Lower lobe of right lung (tissue), 2 donors: ENCODE measurements at places on chromosomes 2 and 18. TPM values are rescaled to one million over a fixed set of nuclear protein-coding genes. Genes with fewer than 3 reads are reported as not detected.

- DNase-seq, result no peak
Observed at GRCh38 chr2:173058673-173059072, 17.0 kb upstream of the MAP3K20 start.

DNA sequence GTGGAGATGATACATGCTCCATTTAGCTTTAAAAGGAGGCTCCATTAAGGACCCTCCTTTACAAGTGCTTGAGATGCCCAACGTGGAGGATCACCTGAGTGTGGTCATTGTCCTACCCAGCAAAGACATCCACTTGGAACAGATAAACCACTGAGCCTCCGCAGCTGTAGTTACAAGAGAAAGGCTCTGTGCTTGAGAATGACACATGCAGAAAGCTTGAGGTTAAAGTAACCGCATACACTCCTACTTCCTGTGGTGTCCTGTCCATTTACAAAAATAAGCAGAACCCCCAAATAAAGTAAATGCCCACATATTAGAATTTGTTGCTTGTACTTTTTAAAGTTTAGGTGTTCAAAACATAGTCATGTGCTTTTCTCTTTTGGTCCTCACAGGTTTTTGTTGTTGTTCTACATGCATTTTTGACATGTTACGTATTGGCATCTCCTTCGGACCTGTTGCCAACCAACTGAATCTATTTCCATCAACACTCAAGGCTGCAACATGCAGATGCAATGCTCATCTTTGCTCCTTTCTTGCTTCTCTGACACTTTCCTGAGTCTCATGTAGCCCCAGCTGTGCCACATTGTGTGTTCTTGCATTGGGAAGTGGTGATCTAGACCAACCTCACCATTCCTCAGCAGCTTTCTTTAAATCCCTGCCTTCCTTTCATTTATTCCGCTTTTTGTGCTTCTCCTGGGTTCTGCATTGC is 56.0 kb downstream of the SERPINB7 start:
- no peak for DNase-seq

DNA sequence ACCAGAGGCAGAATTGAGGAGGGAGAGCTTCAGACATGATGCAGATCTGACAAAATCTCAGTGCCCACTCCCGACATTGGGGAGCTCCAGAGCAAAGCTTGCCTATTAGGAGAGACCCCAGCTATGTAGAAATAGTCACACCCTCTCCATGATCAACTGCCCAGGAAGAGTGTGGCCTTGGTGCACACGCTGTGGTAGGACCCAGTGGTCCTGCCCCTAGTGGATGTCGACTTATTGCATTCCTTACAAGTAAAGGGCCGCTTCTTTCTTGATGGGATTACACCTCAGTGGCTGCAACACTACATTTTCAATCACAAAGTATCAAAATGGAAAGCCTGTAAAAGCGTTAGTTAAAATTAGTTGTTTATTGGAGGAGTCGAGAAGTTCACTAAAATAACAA is 64.2 kb downstream of the VRK2 start:
- DNase-seq, result no peak

DNA sequence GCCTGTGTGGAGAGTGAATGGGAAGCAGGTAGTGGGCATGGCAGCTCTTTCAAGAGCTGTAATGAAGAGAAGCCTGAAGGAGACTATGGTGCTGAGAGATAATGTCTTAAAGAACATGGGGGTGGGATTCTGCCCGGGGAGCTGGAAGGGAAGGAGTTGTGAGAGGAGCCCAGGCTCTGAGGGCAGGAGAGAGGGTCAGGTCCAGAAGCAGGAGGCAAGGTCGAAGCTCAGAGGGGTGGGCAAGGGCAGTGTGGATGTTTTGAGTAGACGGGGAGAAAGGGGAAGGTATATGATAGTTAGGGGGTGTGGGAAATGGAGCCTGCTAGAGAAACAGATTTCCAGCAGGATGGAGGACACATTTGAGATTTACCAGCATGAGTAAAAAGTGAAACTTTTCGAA is 2.1 kb downstream of the CAPN10 start:
- peak; percentile 20 for DNase-seq

- no peak for DNase-seq
Observed at GRCh38 chr2:173720306-173720705, 244.9 kb downstream of the SP3 start.

GRCh38 chr2:46612675-46613074 is 133.3 kb downstream of the TMEM247 start:
- no peak for DNase-seq

DNA sequence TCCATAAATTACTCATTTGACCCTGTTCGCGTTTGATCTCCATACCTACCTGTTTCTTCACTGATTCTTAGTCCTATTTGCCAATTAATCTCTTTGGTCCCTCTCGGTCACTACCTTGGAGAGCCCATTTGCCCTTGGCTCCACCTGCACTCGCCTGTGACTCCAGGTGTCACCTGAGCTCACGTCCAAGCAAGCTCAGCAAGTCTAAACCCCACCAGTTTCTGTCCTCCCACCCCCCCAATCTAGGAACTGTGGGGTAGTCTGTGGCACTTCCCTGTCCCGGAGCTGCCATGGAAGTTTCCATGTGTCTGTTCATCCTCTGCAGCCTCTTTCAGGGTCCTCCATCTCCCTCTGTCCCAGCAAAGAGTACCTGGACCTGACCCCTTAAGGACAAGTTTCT is 68.1 kb upstream of the BCL2L11 start:
- no peak for DNase-seq

GRCh38 chr18:79708412-79708811 is 28.8 kb downstream of the CTDP1 start:
- no peak for DNase-seq

- no peak for DNase-seq
Observed at GRCh38 chr18:45806226-45806625, 19.2 kb upstream of the SIGLEC15 start.

- no peak for DNase-seq
Observed at GRCh38 chr2:238670111-238670585, 177.7 kb upstream of the TWIST2 start.

DNA sequence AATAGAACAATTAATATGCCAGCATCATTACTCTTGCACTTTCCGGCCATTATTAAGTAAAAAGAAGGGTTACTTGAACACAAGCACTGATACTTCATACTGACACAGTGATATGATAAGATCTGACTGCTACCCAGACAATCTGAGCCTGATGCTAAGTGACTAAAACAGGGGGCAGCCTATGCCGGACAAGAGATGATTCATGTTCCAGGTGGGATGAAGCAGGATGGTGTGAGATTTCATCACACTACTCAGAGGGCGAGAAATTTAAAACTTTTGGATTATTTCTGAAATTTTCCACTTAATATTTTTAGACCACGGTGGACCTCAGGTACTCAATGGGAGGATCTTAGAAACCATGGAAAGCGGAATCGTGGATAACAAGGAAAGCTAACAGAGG is 61.7 kb downstream of the LIPG start:
- DNase-seq, result no peak

DNA sequence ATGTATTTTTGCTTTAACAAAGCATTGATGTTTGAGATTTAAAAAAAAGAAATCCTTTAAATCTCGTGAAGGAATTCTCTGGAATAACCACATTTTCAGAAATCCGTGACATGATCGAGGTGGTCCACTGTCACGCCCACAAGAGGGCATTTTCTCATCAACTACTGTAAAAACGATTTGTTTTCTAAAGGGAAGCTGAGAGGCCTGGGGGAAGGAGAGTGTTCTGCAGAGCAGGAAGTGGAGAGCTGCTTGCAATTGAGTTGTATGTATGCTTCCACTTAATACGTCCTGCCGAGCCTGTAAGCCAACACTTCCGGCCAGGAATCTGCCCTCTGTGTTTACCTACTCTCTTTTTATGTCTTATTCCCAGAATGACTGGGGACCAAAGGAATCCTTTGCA is 19.4 kb downstream of the KLHL29 start:
- DNase-seq, result no peak

DNA sequence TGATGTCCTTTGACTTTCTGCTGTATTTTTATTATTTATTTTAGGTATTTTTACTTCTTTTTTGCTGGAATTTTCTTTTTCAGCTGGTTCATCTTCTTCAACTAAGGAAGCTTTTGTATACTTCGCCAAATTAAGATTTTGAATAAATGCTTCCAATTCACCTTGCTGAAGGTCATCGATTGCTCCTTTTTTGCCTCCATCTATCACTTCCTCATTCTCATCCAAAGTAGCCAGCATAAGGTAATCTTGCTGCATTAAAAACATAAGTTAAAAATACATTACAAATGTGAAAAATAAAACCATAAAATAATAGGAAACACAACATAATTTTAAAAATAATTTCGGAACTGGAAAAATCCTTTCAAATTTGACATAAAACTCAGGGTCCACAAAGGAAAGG is 2.6 kb downstream of the CEBPZ start:
- no peak for DNase-seq

GRCh38 chr2:148490840-148491439 is 153.6 kb upstream of the EPC2 start:
- DNase-seq, result no peak

GRCh38 chr2:144310484-144310883 is 209.4 kb downstream of the ZEB2 start:
- DNase-seq, result no peak

GRCh38 chr2:109053716-109054115 is 64.7 kb upstream of the EDAR start:
- DNase-seq, result no peak

- DNase-seq, result no peak
Observed at GRCh38 chr2:55175254-55176093, 56.6 kb downstream of the CLHC1 start.

DNA sequence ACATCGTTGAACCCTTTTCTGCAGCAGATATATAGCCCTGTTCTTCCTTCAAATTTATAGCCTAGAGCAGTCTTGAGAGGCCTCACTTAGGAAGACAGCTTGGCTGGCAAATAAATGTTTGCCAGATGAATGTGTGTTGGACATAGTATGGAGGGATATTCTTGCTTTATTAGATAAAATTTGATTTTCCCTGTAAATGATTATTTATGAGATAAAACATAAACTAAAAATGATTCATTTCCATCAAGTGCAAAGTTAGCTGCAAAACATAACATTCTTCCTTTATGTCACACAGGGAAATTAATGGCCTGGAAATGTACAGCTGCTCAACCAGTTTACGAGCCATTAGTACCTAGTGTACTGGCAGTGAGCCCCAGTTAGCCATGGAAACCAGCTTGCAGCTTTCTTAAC is 82.5 kb downstream of the LIMS1 start:
- DNase-seq, result no peak

- no peak for DNase-seq
Observed at GRCh38 chr18:2368102-2368501, 203.2 kb downstream of the METTL4 start.

Gene MYL12B
- 318 TPM for total RNA-seq

Gene EGR4
- not detected for total RNA-seq

Gene MGAT4A
- 82.0 TPM for total RNA-seq

Gene FBXO48
- 2.3 TPM for total RNA-seq

Gene SP140L
- total RNA-seq, result 34.0 TPM

Gene RDH14
- total RNA-seq, result 18.3 TPM

Gene GMCL1
- 13.3 TPM for total RNA-seq

Gene AKAIN1
- not detected for total RNA-seq

Gene CRYGD
- not detected for total RNA-seq

Gene SRD5A2
- 1.2 TPM for total RNA-seq
